ENCODE measurements at places on chromosomes 1 and 21.

GRCh38 chr1:52268372-52268771 is 97.6 kb downstream of the CC2D1B start:
- DNase-seq: no peak

GRCh38 chr1:87728169-87728568 is 399.5 kb downstream of the LMO4 start:
- DNase-seq: no peak

DNA sequence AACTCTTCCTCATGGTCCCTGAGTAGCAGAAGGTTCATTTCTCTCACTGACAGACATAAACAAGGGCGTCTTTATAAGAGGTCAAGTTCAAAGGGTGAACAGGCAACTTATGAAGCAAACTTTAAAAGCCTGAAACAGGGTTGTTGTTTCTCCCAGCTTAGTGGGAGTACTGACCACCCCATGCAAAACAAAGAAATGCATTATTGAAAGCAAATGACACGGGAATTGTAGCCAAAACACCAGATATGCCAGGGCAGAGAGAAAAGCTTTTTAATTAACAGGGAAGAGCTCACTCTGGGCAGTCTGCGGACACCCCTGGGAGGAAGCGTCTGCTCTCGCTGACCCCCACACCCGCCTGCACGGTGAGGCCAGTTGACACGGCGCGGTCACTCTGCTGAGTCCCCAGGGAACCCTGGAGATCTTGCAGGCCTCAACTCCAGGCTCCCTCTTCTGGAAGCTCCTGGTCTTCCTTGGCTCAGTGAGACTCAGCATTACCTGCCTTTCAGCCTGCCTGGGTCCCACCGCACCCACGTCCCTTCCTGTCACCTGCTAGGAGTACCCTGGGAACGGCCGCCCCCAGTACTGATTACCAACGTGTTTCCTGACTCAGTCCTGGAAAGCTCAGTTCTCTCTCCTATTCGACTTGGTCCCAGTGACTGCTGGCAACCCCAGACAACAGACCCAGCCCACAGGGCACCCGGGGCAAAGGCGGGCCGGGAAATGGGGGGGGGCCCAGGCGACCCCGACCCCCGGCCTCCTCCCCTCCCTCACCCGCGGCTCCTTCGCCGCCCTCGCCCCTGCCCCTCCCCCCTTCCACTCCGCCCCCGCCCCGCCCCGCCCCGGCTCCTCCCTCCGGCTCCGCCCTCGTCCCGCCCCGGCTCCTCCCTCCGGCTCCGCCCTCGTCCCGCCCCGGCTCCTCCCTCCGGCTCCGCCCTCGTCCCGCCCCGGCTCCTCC is 972 bp downstream of the CFAP410 start:
- DNase-seq: no peak

DNA sequence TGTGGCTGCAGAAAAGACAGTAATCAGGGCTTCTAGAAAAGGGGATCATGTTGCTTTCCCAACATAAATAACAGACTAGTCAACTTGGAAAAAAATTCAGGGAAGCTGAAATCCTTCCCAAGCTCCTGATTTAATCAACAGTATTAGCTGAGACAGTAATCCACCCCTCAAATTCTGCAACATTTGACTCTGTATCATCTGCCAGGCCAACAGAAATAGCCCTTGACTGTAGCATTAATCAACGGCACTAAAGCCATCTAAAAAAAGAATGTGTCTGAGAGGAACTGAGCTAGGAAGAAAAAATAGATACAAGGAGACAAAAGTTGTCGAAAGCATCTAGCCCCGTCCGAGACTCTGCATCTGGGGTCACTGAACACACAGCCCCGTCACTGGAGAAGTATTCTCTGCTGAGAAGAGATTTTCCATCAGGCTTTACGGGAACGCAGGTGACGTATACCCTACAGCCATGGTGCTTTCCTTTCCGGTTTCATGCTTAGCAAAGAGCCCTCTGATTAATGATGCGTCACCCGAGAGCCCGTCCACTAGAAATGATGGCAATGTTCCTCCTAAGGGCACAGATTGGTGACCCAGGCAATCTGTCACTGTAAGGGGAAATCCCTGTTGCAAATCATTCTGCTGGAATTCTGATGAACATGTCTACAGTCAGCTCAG is 42.1 kb upstream of the TP53BP2 start:
- DNase-seq: no peak

- DNase-seq: no peak
These were observed 283.1 kb downstream of the SIPA1L2 start for GRCh38 chr1:232346844-232347243.

GRCh38 chr21:38182370-38182985 is 74.3 kb upstream of the KCNJ15 start:
- no peak for DNase-seq

- DNase-seq: no peak
These were observed 30.7 kb downstream of the ITPKB start for GRCh38 chr1:226708342-226708780.

DNA sequence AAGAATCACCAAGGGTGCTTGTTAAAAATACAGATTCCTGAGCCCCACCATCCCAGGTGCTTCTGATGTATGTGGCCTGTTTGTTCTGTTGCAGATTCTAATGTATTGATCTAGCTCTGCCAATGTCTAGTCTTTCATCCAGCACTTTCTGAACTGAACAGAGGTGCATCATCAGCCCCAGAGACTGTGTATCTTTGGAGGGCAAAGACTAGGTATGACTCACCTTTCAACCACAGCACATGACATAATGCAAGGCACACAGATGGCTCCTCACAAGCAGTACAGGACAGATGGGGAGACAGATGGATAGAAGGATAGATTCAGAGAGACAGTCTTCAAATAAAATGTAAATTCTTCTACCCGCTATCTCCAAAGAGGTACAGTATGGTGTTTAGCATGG is 32.3 kb downstream of the CD58 start:
- DNase-seq: no peak

GRCh38 chr1:177432897-177433296 is 262.1 kb downstream of the BRINP2 start:
- DNase-seq: no peak

- DNase-seq: no peak
These were observed 23.9 kb downstream of the COL6A1 start for GRCh38 chr21:46005481-46005881.

DNA sequence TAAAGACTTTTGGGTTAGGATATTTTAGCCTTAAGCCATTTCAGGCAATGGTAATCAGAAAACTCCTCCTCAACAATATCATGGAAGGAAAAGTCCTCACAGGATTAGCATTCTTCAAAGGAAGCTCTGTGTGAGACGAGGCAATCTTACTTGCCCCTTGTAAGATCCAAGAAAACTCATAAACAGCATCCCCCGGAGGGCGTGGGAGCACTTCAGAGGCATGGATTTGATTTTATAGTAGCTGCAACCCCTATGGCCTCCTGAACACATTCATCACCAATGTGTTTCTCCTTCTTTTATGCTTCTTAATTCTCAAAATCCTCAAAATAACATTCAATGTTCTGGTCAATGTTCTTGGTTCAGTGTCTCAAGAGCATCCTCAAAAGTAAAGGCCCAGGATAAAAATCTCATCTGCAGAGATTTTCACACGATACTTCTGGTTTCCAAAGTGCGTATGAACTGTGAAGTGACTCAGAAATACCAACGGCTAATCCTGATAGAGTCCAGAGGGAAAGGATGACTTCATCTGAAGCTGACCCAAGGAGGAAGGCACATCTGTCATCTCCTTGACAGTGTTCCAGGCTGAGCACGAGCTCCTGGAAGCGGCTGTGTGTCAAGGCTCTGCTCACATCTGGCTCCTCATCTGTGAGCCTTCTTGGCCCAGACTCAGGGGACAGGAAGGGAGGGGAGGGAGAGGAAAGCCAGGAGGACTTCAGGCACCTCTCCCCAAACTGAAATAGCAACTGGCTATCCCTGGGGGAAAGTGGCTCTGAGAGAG is 49.3 kb upstream of the PSEN2 start:
- no peak for DNase-seq

GRCh38 chr1:63569640-63570316 is 23.4 kb upstream of the PGM1 start:
- DNase-seq: no peak

GRCh38 chr1:170707959-170708655 is 44.2 kb downstream of the PRRX1 start:
- DNase-seq: no peak

- DNase-seq: no peak
These were observed 1.0 kb downstream of the ZNF496 start for GRCh38 chr1:247330548-247331171.

GRCh38 chr1:222010306-222010705 is 268.4 kb upstream of the DUSP10 start:
- DNase-seq: no peak

- no peak for DNase-seq
These were observed 199.0 kb downstream of the OLFM3 start for GRCh38 chr1:101797722-101798121.

DNA sequence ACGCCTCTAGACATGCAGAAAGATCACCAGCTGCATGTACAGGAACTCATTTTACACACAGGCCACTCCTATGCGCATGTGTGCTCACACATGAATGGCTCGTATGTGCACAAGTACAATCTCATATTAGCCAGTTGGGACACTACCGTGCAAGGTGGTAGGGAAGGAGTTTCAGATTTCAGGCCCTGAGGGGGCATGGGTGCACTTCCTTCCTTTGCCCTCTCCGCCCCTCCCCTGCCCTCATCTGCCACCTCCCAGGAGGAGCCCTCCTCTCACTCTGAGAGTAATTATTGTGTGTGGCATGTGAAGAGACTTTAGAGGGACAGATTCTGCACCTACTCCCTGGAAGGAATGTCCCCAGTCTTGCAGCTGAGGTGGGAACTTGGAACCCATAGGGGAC is 14.8 kb downstream of the EDN2 start:
- DNase-seq: no peak

GRCh38 chr1:43614211-43614610 is 35.7 kb upstream of the KDM4A start:
- no peak for DNase-seq

- DNase-seq: no peak
These were observed 31.7 kb downstream of the PROX1 start for GRCh38 chr1:214019499-214019898.

DNA sequence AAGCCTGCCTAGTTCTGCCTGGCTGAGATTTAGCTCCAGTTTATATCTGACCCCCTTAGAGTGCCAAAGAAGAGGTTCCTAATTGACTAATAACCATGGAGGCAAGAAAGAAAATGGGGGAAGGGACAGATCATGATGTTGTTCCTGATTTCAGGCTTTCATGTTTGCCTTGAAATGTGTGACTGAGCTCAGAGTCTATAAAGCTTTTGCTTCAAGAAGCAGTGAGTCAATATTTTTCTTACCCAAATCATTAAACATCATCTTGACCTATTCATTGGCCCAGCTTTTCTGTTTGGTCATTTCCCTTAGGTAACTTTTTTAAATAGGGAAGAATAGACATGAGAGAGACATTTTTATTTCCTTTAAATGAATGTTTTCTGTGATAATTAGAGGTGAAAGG is 55.9 kb downstream of the HHAT start:
- no peak for DNase-seq
